Stimulated activated naive CD8-positive, alpha-beta T cell treated with anti-CD3 and anti-CD28 coated beads, Interleukin-15, amount 100 ng/mL, for 72 hours (primary cell): ENCODE measurements at places on chromosomes 13 and 19.
A peak's percentile ranks its signal among the peaks of the same experiment; 100 is the strongest.

DNA sequence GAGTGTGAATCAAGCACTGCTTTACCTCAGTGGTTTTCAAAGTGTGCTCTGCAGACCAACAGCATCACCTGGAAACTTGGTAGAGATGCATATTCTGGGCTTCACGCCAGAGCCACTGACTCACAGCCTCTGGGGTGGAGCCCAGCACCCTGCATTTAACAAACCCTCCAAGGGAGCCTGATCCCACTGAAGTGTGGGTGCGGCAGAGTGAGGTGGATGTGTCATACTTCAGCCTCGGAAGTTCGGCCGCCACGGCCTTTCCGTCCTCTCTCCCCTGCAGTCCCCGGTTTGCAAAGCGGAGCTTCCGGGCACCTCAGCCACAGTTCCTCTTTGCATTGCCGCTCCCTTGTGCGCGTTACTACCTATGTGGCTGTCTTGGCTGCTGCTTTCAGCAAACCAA, 33.3 kb upstream of the MICU2 start:
- DNase-seq: peak; percentile 3

DNA sequence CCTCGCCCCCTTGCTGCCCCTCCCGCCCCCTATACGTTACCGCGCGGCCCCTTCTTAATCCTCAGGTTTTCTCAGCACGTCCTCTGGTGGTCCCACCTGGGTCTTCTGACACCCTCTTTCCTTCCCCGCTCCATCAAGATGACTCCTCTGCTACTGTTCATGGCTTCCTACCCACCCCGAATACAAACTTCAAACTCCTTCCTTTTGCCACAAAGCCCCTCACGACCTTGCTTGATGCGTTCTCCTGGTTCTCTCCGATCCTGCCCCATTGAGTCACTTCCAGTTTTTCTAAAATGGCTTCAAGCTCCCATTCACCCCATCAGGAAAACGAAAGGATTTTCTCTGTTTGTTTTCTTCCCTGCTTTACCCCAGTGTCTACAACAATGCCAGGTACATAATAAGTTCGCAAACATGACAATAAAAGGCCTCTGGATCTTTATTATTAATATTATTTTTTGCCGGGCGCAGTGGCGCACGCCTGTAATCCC, 734 bp upstream of the SERTAD3 start:
- no peak for DNase-seq

- no peak for DNase-seq
Measured at GRCh38 chr13:25988661-25989060, 63.2 kb downstream of the SHISA2 start.

DNA sequence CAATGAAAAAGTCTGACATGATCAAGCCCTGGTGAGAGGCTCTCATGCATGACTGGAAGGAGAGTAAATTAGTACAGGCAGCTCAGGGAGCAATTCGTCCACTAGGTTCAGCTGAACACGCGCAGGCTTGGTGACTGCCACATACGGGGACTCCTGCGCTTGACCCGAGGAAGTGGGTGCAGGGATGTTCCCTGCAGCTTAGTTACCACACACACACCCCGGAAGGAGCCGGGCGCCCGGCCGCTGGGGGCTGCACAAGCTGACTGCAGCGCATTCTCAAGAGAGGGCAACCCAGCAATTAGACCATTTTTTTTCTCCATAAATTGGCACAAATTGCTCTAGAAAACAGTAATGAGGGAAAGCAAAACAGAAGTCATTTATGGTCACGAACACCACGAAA, 23.0 kb upstream of the MIER2 start:
- no peak for DNase-seq

GRCh38 chr13:68345963-68346531, 1115.9 kb upstream of the PCDH9 start:
- no peak for DNase-seq

GRCh38 chr13:19957320-19958154, 990 bp upstream of the ZMYM2 start:
- peak; percentile 88 for DNase-seq

DNA sequence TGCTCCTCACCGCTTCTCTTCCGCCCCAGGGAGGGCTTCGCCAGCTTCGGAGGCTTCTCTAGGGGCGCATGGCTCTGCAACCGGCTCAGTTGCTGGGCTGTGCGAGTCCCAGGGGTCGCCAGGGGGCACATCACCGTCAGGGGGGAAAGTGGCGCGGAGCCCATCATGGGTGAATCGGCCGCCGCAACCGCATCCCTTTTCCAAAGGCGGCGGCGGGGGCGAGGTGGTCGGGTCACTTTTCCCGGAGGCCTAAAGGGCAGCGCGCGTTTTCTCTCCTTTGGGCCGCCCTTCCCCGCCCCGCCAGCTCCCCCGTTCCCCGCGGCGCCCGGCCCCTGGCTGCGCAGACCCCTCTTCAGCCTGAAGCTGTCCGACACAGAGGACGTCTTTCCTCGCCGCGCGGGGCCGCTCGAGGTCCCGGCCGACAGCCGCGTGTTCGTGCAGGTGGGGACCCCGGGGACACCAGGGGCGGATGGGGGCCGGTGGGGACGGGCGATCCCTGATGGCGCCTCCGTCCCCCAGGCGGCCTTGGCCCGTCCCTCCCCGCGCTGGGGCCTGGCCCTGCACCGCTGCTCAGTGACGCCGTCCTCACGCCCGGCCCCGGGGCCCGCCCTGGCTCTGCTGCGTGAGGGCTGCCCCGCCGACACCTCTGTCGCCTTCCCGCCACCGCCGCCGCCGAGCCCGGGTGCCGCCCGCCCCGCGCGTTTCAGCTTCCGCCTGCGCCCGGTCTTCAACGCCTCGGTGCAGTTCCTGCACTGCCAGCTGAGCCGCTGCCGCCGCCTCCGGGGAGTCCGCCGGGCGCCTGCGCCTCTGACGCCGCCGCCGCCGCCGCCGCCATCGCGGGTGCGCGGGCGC, 1.7 kb downstream of the TGFBR3L start:
- DNase-seq: peak; percentile 64
